GDM1 (cell line): ENCODE measurements at places on chromosomes 2 and 18.

- DNase-seq: no peak
Observed at GRCh38 chr2:58035352-58035751, 11.3 kb upstream of the VRK2 start.

DNA sequence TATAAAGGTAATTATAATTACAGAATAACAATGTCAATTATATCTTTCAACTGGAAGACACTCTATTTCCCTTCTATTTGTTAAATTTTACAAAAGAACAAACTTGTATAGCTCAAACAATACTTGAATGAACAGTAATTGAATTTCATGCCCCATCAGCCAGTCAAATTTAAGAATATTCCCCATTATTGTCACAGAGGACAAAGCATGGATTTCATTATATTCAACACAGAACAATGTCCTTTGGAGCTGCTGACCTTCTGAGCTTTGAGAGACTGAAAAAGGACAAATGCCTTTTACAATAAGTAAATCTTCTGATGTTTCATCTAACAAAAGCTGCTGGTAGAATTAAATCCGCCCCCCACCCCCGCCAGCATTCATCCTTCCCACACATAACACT lies 187.5 kb upstream of the MC4R start:
- no peak for DNase-seq

DNA sequence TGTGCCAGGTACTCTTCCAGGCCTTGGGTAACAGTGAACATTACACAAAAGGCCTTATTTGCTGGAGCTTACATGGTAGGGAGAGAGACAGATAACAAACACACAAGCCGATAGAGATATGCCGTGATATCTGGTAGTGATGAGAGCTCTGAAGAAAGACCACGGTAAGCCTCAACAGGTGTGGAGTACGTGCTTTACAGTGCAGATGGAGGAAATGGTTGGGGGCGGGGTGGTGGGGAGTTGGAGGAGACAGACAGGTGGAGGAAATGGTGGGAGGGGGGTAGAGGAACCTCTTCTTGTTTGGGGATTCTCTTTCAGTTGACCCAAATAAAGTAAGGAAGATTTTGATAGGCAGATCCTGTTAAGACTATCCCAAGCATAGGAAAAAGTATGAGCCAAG lies 141.1 kb upstream of the ALPP start:
- no peak for DNase-seq

- DNase-seq: no peak
Observed at GRCh38 chr18:5419601-5420000, 124.1 kb upstream of the ZBTB14 start.

DNA sequence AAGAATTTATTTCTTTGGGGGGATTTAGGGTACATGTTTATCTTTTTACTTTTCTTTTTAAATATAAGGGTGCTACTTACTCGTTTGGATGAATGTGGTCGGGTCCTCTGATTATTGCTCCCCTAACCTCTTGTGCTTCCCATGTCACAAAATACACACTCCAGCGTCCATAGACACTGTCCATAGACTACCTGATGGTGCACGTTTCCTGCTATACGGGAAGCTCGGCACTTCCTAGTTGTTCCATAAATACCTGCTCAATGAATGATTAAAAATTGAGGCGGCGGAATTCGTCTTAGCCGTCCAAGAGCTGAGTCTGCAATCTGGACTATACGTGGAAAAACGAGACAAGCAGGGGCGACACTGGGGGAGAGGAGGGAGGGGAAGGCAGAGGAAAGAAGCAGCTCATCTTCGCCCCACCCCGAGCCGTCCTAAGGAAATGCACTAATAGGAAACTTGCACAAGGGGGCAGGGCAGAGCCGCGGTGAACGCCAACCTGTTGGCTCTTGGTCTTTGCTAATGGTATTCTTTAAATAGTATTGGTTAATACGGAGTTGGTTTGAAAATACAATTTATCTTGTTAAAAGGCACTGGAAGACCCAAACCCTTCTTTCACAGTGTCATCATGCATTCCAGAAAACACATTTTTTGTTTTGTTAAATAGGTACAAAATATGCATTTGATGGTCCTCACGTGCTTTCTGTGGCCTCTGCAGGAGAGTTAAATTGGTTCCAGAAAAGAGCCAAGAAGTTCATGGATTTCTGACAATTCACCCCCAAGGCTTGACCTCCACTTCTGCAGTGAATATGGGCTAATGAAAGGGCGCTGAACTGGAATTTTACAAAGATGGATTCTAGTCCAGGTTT lies 73.0 kb upstream of the KCTD1 start:
- DNase-seq: peak; percentile 26

- no peak for DNase-seq
Observed at GRCh38 chr18:21393986-21394385, 152.0 kb downstream of the GREB1L start.

- DNase-seq: no peak
Observed at GRCh38 chr2:127025359-127026166, 81.4 kb downstream of the BIN1 start.

DNA sequence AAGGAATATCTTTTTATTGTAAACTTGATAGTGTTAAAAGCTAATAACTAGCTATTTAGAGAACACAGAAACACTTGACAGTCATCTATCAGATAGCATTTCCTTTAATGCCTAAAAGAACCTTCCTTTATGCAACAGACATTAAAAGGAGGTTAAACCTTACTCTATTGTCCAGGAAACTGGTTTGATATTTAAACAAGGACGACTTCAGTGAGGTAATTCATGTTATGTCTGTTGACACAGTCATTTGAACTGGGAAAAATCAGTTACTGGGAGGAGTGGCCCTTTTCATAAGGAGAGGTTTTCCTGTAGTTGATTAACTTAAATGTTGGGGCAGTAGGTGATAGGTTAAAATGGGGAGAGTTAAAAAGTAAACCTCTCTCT lies 6.7 kb downstream of the TGIF1 start:
- no peak for DNase-seq

- no peak for DNase-seq
Observed at GRCh38 chr2:237128026-237128703, 42.5 kb downstream of the COPS8 start.

DNA sequence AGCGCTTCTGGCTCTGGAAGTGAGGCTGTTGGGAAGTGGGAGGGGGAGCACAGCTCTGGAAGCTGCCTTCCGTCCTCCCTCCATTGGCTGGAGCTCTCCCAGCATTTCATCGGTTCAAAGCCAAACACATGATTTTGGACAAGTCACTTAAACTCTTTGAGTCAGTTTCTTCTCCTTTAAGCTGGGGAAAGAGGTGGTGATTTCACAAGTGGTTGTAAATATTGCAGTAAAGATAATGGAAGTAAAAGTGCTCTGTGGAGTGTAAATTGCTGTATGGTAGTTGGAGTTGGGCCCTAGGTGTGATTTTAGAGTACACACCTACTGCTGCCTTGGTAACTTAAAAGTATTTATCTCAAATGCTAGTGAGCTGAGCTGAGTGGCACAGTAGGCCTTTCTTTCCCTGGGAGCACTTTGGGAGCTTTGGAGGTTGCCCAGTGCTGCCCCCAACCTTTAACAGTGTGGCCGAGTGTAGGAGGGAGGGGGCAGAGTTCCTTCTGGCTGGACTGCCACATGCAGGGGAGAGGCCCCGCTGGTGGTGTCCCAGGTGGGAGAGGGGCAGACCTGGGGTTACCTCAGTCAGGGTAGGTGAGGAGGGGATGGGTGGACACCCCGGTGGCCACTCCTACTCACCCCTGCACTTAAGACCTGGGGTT lies 54.7 kb downstream of the ASAP2 start:
- no peak for DNase-seq

- DNase-seq: no peak
Observed at GRCh38 chr2:132757002-132757589, 87.1 kb upstream of the LYPD1 start.

DNA sequence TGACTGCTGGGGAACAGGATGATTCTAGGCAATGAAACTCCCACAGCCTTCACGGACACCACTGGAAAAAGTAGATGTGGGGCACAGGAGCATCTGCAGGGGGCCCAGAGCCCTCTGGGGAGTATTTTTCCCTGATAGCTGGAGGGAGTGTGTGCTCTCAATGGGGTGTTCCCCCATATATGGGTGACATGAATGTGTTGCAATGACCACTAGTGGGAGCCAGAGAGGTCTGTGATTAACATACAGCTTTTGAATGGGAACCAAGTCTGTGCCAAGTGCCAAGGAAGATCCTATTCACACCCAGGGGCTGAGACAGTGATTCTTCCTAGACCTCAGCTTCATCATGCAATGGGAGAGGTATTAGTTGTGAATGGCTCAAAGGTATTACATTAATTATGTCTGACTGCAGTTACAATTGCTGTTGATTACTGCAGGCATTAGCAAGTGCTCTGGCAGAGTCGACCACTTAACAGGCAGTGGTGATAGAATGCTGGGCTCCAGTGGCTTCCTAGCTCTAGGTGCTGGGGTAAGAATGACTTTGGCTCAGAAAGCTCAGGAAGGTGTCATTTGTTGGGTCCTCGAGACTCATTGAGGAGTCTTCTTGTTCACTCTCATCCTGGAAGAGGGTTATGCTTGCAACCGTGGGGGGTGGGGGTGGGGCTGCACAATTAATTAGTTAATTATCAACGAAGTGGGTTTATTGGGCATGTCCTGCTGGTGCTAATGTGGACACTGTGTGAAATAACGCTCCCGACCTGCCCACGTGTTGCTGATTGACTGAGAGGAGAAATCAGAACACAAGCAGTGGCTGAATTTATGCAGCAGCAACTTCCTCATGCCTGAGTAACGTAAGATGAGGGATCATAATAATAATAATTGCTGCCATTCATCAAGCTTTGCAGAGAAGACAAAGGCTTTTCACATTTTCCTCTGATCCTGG lies 194.1 kb downstream of the CLIP4 start:
- peak; percentile 54 for DNase-seq

- DNase-seq: no peak
Observed at GRCh38 chr2:145725876-145726275, 1206.0 kb upstream of the ZEB2 start.
